ENCODE measurements at places on chromosomes 3 and 15. TPM values are rescaled to one million over a fixed set of nuclear protein-coding genes. Genes with fewer than 3 reads are reported as not detected.

The GOLGA6L7 gene
- total RNA-seq, result not detected

The GATA2 gene
- 0.98 TPM for total RNA-seq

The PAQR9 gene
- not detected for total RNA-seq

The IL17RB gene
- 4.1 TPM for total RNA-seq

The SLC22A13 gene
- 0.73 TPM for total RNA-seq

The LSM3 gene
- total RNA-seq, result 7.8 TPM

The CCDC39 gene
- not detected for total RNA-seq

The ALAS1 gene
- 30.5 TPM for total RNA-seq

The P2RY13 gene
- total RNA-seq, result not detected

The ZNF654 gene
- total RNA-seq, result 15.0 TPM

The AADACL2 gene
- total RNA-seq, result not detected

The ILDR1 gene
- not detected for total RNA-seq

The SIN3A gene
- total RNA-seq, result 117 TPM

The ZNF717 gene
- 12.5 TPM for total RNA-seq

The PRR20G gene
- total RNA-seq, result not detected

The CPN2 gene
- not detected for total RNA-seq

The KIAA1143 gene
- total RNA-seq, result 32.8 TPM

The SLC49A4 gene
- total RNA-seq, result 7.6 TPM

The HHLA2 gene
- total RNA-seq, result 0.30 TPM

The WDR93 gene
- total RNA-seq, result not detected

The U2SURP gene
- total RNA-seq, result 148 TPM

The CEMIP gene
- 0.63 TPM for total RNA-seq

The CAMP gene
- not detected for total RNA-seq

The SCN11A gene
- 0.23 TPM for total RNA-seq

The DTX3L gene
- 56.2 TPM for total RNA-seq

The FBXO40 gene
- not detected for total RNA-seq

The METTL6 gene
- total RNA-seq, result 11.1 TPM

The DCLK3 gene
- not detected for total RNA-seq

The NR2E3 gene
- total RNA-seq, result not detected

The SCN5A gene
- total RNA-seq, result not detected

The MAP6D1 gene
- total RNA-seq, result 2.1 TPM

The PTPRG gene
- not detected for total RNA-seq

The ISLR2 gene
- total RNA-seq, result not detected

The COL8A1 gene
- 0.36 TPM for total RNA-seq

The IL5RA gene
- total RNA-seq, result 0.43 TPM

The KIF9 gene
- total RNA-seq, result 2.7 TPM

The PIGB gene
- 20.1 TPM for total RNA-seq

The FGF12 gene
- total RNA-seq, result not detected

The EFHB gene
- total RNA-seq, result 1.0 TPM

The KPNA4 gene
- 42.7 TPM for total RNA-seq

The PAK6 gene
- total RNA-seq, result 1.4 TPM

The SI gene
- total RNA-seq, result not detected

The KLF15 gene
- total RNA-seq, result 0.35 TPM

The SPTBN5 gene
- total RNA-seq, result 2.2 TPM

The FHIT gene
- total RNA-seq, result 33.1 TPM

The CCRL2 gene
- 1.1 TPM for total RNA-seq

The RLBP1 gene
- not detected for total RNA-seq

The RAB27A gene
- 47.2 TPM for total RNA-seq

The CSTA gene
- total RNA-seq, result not detected

The PRTG gene
- not detected for total RNA-seq

The CMTM8 gene
- 10.6 TPM for total RNA-seq

The MAGEL2 gene
- total RNA-seq, result not detected

The SAXO2 gene
- total RNA-seq, result 1.1 TPM

The PATL2 gene
- total RNA-seq, result 48.5 TPM

The EXD1 gene
- not detected for total RNA-seq

The KIF15 gene
- 0.43 TPM for total RNA-seq

The TOP2B gene
- 127 TPM for total RNA-seq

The KLHL6 gene
- 54.7 TPM for total RNA-seq

Measured in T-cell (primary cell).